M059J (cell line): ENCODE measurements at places on chromosomes 3 and 15.

DNA sequence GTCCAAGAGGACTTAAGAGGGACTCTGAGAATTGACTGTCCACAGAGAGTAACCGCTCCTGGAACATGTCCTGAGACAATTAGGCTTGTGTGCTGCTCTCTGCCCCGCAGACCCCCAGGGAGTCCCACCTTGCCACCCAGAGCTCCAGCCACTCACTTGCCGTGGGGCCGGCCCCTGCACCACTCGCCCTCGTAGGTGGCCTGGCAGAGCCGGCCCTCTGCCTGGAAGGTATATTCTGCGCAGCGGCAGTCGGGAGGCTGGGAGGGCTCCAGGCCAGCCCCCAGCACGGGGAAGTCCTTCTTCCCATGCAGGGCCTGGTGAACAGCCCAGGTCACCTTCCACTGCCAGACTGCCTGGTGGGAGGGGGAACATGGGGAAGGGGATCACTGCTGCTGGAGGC is 10.5 kb downstream of the ALS2CL start:
- no peak for DNase-seq

GRCh38 chr3:149480326-149481017 is 6.0 kb downstream of the TM4SF4 start:
- peak; percentile 91 for DNase-seq

DNA sequence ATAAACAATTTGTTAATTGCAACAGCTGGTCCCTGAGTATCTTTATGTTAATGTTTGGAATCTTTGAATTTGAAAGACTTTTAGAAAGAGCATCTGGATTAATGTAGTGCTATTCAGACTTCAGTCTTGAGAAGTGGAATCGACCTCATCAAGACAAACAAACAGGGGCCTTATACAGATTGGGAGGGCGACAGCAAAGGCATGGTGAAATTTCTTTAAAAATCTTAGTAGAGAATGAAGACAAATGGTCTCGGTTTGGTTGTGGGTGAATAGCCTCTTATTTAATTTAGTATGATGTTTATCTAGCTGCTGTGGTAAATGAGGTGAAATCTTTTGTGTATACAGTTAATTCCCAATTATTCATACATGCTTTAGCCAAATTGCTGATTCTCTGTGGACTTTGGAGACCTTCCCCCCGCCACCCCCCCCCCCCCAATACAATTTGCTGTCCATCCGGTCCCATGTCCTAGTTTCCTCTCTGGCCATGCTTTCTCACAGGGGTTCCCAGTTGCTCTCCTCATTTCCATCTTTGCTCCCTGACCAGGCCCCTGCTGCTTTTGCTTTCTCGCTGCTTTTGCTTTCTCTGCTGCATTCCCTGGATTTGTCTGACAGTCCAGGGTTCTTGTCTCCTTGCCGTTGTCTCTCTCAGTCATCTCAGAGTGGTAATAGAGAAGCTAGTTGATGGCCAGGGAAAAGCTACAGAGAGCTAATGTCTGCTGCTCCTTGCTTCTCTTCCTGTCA is 135.3 kb downstream of the FNDC3B start:
- peak; percentile 38 for DNase-seq

- DNase-seq: no peak
Measured at GRCh38 chr3:178483704-178484103, 52.5 kb upstream of the KCNMB2 start.

- peak; percentile 74 for DNase-seq
Measured at GRCh38 chr3:31412832-31413231, 119.9 kb upstream of the STT3B start.
